ENCODE measurements at places on chromosomes 4 and X.

DNA sequence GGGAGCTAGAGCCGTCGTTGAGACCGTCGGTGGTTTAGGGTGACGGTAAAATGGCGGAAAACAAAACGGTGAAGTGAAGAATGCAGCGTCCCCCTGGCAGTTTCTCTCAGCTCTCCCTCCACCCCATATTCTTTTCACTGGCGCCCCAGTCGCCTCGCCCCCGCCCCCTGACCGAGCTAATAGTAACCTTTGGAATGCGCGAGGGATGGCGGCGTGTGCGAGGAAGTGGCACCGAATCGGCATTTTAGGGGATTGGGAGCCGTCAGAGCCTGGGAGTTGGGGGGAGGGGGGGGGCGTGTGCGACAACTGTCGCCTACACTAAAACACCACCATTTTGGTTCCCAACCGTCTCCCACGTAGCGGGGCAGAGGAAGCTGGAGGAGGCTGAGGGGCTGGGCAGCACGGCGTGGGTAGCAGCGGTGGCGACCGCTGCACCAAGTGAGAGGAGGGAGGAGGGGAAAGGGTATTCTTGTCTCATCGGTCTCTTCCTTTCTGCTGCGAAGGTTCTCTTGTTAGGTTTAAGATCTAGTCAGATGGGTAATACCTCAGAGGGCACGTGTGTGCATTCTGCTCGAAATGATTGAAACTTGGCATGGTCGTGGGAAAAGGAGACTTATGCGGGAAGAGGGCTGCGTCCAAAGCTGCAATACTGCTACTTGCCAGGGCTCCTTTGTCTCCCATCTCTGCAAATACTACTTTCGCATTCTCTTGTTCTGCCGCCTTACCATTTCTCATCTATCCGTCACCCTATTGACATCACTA is 840 bp downstream of the ZNF711 start:
- peak; percentile 52 for DNase-seq

DNA sequence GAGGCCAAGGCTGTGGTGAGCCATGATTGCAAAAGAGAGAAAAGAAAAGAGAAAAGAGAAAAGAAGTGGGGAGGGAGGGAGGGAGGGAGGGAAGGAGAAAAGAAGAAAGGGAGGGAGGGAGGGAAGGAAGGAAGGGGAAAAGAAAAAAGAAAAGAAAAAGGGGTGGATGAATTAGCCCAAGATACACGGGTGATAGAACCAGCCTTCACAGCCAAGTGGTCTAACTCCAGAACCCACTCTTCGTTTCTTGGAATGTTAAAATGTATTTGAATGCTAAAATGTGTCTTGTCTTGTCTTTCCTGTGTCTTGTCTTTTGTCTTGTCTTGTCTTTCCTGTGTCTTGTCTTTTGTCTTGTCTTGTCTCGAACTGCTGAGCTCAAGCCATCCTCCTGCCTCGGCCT is 13.1 kb downstream of the CCNQ start:
- DNase-seq: no peak

DNA sequence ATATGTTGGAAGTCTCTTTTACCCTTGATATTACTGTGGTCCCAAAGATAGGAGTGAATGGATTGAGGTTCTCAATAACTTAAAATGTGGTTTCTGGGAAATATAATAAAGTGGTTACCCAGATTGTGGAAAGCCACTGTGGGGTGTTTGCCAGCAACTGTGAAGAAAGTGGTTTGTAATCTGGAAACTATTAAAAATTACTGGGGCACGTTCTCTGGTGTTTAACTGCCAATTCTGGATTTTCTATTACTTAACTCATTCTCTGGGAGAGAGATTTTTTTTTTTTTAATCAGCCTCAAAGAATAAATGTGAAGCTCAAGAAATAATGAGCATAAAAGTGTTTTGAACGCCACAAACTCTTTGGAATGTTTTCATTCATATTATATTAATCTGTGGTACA is 4.9 kb upstream of the CXCL6 start:
- DNase-seq: no peak

GRCh38 chrX:53088136-53088974 is 5.6 kb upstream of the KANTR start:
- DNase-seq: peak; percentile 48

DNA sequence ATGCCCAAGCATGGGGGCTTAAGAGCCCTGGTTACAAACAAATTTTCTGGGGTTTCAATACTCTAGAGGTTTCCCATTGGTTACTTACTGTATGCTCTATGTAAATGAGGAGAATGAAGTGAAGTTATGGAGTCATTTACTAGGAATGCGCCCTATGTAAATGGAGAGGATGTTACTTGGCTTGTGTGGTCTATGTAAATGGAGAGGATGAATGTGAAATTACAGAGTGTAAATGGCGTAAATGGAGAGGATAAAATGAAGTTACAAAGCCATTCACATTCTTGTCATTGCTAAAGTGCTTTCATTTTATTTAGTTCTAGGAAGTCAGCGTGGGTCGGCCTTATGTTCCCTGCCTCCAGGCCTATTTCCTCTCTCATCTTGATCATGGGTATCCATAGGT is 810.5 kb upstream of the ADGRL3 start:
- DNase-seq: no peak

GRCh38 chrX:43176686-43177085 is 398.7 kb upstream of the PPP1R2C start:
- DNase-seq: no peak

- DNase-seq: no peak
Observed at GRCh38 chr4:104425948-104426347, 68.7 kb downstream of the CXXC4 start.

DNA sequence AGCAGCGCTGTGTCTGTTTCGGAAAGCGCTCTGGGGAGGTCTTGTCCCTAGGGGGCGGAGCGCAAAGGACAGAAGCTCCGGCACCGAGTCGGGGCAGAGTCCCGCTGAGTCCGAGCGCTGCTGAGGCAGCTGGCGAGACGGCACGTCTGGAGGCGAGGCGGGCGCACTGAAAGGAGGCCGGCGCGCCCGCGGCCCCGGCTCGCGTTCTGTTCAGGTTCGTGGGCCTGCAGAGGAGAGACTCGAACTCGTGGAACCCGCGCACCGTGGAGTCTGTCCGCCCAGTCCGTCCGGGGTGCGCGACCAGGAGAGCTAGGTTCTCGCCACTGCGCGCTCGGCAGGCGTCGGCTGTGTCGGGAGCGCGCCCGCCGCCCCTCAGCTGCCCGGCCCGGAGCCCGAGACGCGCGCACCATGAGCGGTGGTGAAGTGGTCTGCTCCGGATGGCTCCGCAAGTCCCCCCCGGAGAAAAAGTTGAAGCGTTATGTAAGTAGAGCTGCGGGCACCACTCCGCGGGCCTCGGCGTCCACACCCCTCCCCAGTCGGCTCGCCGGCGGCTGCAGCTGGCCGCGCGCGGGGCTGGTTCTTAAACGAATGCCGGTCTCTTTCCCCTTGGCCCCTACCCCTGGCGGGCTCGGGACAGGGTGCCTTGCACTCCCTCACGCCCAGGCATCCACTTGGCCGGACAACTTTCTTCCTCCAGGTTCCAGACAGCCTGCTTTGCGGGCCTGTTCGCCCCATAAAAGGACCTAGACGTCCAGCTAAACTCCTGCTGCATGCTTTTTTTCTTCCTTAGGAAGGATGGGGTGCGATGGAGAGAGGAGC is at the start of gene GAB1:
GAB1 (plus strand) TSS at position 96 of the 819 bp plus-strand sequence; CDS start at position 409, 313 bp downstream.
- peak; percentile 90 for DNase-seq

GRCh38 chr4:82097504-82097903 is 276.3 kb downstream of the HNRNPD start:
- no peak for DNase-seq

DNA sequence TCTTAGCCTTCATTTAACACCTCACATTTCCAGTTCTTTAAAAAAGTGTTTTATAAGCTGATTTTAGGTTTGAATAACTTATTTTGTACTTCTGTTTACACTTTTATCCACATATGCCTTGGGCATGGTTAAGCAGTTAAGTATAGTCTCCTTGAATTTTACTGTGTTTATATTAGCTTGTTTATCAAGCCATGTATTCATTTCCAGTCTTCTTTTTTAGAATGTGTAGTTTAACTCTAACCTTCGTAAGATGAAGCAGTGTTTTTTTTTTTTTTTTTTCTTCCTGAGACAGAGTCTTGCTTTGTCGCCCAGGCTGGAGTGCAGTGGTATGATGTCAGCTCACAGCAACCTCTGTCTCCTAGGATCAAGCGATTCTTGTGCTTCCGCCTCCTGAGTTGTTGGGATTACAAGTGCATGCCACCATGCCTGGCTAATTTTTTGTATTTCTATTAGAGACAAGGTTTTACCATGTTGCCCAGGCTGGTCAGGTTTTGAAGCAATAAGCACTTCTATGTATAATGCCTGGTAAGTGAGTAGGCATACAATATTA is 42.5 kb downstream of the BMP2K start:
- no peak for DNase-seq

DNA sequence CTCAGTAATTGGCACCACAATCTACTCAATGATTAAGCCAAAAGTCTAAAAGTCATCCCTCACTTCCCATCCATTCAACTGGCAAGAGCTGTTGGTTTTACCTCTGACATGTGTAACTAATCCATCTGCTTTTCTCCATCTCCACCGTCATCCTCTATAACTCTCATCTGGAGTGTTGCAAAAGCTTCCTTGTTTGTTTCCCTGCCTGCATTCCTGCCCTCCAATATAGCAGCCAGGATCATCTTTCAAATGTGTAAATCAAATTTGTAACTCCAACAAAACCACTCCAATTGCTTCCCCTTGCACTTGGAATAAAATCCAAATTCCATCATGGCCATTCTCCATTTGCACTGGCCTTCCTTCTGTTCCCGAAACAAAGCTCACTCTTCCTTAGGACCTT is 4.3 kb upstream of the PLAC8 start:
- no peak for DNase-seq

GRCh38 chr4:30295652-30296051 is 424.5 kb upstream of the PCDH7 start:
- DNase-seq: no peak

GRCh38 chrX:150080497-150080896 is 142.2 kb upstream of the EOLA2 start:
- DNase-seq: no peak

- no peak for DNase-seq
Observed at GRCh38 chr4:24024605-24025004, 134.8 kb upstream of the PPARGC1A start.

GRCh38 chr4:42627885-42628646 is 28.8 kb downstream of the ATP8A1 start:
- no peak for DNase-seq

GRCh38 chr4:26496207-26496783 is 6.0 kb upstream of the CCKAR start:
- DNase-seq: no peak

GRCh38 chr4:145308598-145308997 is 128.2 kb upstream of the OTUD4 start:
- no peak for DNase-seq

DNA sequence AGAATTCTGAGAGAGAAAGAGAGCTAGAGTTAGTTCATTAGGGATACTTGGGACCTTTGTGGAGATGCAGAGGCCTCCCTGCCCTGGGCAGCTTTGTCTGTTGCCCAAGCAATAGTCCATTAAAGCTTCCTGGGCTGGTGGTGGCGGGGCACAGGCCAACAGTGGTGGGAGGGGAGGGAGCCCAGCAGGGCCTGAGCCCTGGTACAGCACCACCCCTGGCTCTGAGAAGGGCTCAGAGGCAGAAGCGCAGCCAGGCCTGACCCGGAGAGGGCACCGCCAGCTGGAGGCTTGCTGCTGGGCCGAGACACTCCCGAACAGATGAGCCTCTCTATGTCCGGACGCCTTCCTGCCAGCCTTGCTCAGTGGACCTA is 65.3 kb downstream of the EFNB1 start:
- DNase-seq: no peak

DNA sequence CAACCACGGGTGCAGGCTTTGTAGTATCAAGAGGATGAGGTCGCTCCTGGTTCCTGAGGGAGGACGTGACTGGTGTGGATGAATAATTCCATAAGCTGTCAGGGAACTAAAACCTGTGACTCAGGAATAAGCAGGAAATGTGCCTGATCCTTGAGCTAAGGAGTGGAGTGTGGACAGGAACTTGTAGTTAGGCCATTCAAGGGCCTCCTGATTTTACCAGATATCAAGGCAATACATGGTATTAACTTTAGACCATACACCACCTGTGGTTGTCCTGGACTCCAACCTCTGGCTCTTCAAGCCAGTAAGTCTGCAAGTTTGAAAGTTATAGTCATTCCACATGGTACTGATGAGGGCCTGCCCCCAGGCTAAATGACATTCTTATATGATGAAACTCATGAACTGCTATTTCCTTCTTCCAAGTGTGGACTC is 12.1 kb upstream of the ING2 start:
- no peak for DNase-seq

DNA sequence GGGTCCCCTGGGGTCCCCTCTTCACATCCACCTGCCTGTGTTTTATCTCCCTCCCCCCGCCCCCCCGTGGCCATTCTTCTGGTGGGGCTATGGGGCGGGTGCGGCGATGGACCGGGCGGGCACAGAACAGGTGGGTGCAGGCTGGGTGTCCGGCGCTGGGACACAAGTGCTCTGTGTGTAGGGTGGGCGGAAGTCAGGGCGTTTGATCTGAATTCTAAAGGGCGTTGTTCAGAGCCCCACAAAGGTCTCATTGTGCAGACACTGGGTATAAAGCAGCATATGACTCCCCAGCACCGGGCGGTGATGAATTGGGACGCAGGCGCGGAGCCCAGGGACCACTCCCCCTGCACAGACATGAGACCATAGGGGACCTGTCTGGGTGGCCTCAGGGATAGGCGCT is at the start of gene GJB1:
GJB1 (plus strand) TSS at position 296 of the 400 bp plus-strand sequence. CDS start 484 bp downstream, outside the sequence.
- no peak for DNase-seq

GRCh38 chr4:109462802-109463201 is 29.2 kb downstream of the SEC24B start:
- no peak for DNase-seq

DNA sequence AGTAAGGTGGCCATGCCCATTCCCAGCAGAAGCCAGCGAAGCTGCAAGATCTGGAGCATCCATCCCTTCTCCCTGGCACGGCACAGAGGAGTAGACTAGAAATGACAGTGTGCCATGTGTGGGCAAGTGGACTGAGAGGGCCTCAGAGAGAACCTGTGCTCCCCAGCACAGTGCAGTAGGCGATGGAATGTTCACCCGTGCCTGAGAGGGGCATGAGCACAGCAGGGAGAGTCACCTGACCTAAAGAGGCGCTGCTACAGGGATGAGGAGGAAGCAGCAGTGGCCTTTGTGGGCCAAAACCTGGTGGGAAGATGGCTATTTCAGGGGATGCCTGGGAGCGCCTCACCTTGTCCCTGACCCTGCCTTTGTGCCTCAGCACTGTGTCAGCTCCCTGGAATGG is 8.0 kb upstream of the CDKN2AIP start:
- no peak for DNase-seq

DNA sequence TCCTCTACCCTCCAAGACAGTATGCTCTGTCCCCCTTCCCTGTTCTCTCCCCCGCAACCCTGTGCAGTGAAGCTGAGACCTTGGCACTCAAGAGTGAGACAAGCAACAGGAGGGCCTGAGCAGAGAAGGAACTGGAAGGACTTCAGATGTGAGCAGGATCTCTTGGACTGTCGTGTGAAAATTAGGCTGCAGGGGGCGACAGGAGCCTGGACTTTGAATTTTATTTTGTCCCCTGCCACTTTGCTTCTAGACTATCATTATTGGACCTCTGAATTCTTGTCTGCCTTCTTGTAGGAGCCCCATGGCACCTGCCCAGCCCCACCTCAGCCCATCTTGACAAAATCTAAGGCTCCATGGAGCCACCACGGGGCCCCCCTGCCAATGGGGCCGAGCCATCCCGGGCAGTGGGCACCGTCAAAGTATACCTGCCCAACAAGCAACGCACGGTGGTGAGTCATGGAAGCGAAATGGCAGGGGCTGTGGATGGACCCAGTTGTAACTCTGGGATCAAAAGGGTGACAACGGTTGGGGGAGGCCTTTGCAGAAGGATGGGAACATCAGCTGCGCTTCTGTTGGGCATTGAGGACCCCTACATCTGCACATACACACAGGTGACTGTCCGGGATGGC is 1.7 kb downstream of the ARAF start:
- peak; percentile 66 for DNase-seq

All from hematopoietic multipotent progenitor cell treated with erythropoietin and hydrocortisone succinate and interleukin-3 and kit ligand, for 6 days (in vitro differentiated cells).